Activated CD8-positive, alpha-beta memory T cell treated with anti-CD3 and anti-CD28 coated beads for 4 hours (primary cell): ENCODE measurements at places on chromosomes 11 and 22.

GRCh38 chr11:69369210-69369825 lies 75.4 kb downstream of the MYEOV start:
- no peak for DNase-seq

GRCh38 chr11:86638673-86639072 lies 33.7 kb downstream of the ME3 start:
- no peak for DNase-seq

GRCh38 chr11:34639545-34639944 lies 18.7 kb downstream of the EHF start:
- no peak for DNase-seq

- DNase-seq = no peak
These were observed 49.1 kb downstream of the MICAL2 start for GRCh38 chr11:12159351-12160099.

DNA sequence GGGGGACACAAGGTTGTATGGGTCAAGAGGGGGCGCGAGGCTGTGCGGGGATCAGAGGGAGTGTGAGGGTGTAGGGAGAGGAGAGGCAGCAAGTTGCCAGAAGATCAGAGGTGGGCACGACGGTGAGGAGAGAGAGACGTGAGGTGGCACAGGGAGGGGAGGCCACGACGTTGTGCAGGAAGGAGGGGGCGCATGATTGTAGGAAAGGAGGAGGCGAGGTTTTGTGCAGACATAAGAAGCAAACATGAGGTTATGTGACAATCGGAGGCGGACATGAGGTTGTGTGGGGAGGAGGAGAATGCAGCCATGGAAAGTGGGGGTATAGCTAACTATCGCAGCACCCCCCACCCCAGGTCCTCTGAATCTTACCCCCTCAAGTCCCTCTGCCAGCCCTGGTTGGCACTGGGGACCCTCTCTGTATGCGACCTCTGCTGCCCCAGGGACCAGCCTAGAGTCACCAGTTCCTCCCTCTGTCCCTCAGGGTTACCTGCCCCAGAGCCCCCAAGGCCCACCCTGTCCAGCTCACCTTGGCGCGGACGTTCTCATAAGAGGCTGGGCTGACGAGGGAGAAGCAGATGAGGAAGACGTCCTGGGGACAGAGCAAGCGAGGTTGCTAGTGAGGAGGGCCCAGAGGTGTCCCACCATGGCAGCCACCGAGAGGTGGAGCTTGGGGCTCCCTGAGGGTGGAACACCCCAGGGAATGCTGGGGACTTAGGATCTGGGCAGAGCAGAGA lies 12.5 kb downstream of the RAC2 start:
- DNase-seq = no peak

DNA sequence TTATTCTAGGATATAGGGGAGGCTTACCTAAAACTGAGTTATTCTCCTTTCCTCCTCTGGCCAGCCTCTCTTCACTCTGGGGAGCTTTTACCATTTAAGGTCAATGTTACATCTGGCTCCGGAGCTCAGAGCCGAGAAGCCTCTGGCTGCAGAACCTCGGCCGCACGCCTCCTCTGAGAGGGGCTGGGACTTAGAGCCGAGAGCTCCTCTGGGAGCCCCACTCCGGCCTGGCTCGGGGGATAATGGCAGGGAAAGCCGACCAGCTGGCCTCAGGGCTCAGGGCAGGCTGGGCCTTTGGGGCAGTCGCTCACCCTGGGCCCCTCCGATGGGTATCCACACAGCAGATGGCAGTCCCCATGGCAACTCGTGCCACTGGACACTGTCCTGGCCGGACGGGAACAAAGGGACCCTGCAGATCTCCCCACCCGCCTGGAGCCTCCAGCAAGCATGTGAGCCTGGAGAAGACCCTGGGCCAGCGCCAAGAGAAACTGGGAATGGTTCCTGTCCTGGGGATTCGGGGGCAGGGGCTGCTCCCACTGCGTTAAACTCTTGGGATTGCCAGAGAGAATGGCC lies at the start of gene IRAG1:
Gene IRAG1 (minus strand): TSS at position 247 of the 573 bp plus-strand sequence. CDS start 153 bp downstream, at position 94.
- DNase-seq = no peak

GRCh38 chr22:36565686-36566085 lies 36.7 kb upstream of the EIF3D start:
- DNase-seq = no peak

- DNase-seq = no peak
These were observed 4.5 kb downstream of the CRELD2 start for GRCh38 chr22:49922926-49923325.

DNA sequence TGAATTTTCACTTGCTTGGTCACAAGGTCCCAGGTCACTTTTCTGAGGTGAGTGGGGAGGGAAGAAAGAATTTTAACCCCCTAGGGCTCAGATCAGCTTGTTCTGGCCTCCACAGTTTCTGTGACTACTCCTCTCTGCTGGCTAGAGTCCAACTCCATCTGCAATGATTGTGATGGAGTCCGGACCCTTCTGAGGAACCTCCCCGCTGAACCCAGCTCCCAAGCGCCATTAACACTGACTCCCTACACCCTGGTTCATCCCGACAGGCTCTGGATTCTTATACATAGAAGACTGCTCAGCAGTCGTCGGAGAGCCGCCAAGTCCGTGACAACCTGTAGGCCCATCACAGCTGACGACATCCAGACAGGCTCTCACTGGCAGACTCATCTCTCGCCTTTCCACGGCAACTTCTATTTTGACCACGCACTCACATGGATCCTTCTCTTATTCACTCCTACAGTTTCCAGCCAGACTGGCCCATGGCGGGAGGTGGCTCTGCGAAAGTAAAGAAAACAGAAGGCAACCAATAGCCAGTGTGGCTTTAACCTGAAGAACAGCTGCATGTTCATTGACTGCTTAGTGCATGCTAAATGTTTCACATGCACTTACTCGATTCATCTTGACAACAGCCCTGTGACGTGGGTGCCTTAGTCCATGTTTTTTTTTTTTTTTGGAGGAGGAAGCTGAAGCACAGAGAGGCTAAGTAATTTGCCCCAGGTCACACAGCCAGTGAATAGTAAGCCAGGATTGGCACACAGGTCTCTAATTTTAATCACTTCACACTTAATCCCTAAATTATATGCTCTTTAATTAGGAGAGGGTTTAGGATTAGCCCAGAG lies 68.0 kb upstream of the PRDM11 start:
- no peak for DNase-seq

DNA sequence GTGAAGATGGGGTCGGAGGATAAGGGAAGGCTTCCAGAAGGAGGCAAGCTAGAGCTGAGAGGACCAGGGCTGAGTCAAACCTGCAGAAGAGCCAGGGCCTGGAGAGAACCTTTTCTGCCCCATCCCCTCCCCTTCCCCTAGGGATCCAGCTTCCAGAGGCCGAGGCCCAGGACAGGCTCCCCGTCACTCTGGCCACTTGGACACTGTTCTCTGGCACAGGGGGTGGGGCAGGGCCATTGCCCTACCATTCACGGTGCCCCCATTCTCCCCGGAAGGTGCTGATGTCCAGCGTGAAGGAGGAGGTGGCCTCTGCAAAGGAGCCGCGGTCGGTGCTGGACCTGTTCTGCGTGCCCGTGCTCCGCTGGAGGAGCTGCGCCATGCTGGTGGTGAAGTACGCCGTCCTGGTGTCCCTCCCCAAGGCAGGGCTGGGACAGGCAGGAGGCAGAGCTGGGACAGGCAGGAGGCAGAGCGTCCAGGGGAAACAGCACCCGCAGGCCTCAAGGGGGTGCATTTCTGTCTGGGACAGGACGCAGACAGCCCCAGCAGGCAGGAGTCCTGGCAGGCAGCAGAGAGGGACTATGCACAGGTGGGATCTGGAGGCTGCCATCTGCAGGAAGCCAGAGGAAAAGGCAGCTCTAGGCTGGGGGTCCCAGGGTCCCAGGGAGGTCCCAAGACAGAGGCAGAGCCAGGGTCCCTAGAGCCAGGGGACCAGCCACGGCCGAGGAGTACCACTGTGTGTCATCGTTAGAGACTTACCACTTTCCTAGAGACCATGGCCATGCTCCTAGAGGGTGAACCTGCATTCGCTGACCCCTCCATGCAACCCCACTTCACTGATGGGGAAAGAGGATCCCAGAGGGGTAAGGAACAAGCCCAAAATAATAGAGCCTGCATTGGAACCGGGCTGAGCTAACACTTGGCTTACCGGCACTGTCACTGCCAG lies 25.8 kb upstream of the SLC22A12 start:
- DNase-seq = no peak

- DNase-seq = no peak
These were observed 5.6 kb upstream of the GAB2 start for GRCh38 chr11:78423241-78423640.

- no peak for DNase-seq
These were observed 7.5 kb upstream of the MS4A7 start for GRCh38 chr11:60370811-60371298.

DNA sequence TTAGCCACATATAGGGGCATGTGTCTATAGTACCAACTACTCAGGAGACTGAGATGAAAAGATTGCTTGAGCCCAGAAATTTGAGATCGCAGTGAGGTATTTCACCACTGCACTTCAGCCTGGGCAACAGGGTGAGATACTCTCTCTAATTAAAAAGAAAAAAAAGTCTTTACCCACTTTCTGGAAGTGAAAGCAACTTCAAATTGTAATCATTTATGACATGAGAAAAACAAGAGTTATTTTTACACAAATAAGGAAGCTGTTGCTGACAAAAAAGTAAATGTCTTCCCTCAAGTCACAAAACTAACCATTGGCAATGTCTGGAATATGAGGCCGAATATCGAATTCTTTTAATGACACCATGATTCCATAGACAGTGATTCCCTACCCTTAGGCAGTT lies 71.4 kb downstream of the GLYATL1 start:
- no peak for DNase-seq

- DNase-seq = peak; percentile 71
These were observed 26.7 kb downstream of the CD44 start for GRCh38 chr11:35165423-35166368.

DNA sequence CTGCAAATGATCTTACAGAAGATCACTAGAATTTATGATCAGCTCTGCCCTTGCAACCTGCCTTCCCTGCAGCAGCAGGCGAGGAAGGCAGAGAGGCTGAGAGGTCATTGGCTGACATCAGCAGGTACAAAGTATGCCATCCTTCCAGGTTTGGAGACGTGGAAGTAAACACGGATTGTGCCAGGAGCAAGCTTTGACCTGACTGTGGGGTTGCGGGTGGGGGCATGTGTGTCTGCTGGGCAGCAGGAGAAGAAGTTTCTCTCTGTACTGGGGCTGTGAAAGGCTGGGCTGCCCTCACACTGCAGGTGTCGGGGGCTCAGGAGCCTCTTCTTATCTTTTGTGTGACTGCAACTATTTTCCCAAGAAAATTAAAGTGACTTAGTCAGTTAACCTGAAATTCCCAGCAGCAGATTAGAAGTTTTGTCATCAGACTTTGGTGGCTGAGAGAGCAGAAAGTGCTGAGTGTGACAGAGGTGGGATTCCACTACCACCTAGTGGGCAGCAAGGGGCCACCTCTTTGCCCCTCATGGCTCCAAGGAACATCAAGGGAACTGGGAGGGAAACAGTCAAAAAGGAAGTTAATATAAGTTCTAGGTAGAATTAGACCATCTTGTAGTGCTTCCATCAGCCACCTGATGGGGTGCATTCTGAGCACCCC lies 565.9 kb downstream of the ETS1 start:
- DNase-seq = no peak

GRCh38 chr11:111312076-111312475 lies 13.7 kb downstream of the POU2AF3 start:
- DNase-seq = no peak

DNA sequence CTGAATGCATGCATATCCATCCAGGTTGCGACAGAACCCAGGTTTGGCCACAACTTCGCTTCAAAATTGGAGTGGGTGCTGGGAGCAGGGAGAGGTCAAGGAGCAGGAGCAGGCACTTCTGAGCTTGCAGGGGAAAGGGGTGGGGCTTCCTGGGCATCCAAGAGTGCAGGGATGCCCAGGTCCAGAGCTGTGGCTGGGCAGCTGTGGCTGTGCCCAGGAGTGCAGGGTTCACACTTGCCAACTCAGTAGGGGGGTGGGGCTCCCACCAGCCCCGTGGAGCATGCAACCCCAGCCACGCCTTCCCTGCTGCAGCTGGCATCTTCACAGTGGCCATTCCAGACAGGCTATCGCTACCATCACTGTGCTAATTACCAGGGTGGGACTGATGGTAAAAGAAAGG lies 115.3 kb upstream of the MTNR1B start:
- no peak for DNase-seq

GRCh38 chr11:122183933-122184332 lies 67.9 kb upstream of the BLID start:
- DNase-seq = no peak

- no peak for DNase-seq
These were observed 14.0 kb upstream of the POU2AF1 start for GRCh38 chr11:111393096-111393495.

GRCh38 chr22:19937616-19938473 lies 3.7 kb upstream of the COMT start:
- no peak for DNase-seq

DNA sequence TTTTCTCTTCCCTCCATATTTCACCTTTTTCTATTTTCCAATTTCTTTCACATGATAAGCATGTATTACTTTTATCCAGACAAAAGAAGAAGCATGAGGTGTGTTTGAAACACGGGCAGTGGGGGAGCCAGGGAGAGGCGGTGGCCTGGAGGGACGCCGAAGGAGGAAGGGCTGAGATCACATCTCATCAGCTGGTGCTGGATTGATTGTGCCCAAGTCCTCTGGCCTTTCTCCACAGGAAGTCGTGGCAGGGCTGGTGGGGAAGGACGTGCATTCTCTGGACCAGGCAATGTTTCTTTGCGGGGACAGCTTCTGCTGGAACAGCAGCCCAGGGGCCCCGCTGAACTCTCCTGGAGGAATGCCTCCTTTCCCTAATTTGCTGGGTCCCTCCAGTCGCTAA lies 82.9 kb downstream of the MIAT start:
- DNase-seq = no peak

DNA sequence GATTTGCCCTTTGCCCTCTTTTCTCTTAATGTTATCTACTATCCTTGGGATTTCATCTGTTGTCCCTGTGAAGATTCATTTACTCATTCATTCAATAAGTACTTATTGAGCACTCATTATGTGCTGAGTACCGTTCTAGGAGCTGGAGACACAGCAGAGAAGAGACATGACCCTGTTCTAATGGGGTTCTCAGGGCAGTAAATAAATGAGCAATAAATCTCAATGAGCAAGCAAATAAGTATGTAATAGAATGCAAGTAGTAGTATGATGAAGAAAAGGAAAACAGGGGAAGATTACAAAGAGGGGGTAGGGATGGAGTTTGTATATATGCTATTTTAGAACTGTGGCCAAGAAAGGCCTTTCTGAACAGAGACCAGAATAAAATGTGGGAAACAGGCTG lies 34.2 kb upstream of the NRIP3 start:
- DNase-seq = no peak

GRCh38 chr11:66478729-66479393 lies 1.4 kb upstream of the DPP3 start:
- no peak for DNase-seq

- no peak for DNase-seq
These were observed 1.5 kb downstream of the BCR start for GRCh38 chr22:23181721-23182308.

GRCh38 chr22:22887621-22888503 lies at the start of gene IGLL5:
TSS of gene IGLL5 (plus strand) at chr22:22887816. CDS start at chr22:22888054, 238 bp downstream.
- DNase-seq = no peak

- no peak for DNase-seq
These were observed 188.6 kb downstream of the HIPK3 start for GRCh38 chr11:33445761-33446161.

DNA sequence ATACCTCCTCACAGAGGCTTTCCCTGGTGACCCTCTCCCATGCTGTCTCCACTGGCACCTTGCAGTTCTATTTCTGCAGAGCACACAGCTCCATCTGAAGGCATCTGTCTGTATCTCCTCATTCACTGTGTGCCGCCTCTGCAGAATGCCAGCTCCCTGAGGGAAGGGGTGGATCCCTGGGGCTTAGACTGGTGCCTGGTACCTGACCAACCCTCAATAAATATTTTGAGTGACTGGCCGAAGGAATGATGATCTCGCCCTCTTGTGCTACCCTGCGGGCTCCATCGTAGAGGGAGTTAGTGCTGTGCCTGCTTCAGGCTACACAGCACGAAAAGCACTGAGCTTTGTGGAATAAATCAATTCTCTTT lies 1.6 kb downstream of the CBX7 start:
- no peak for DNase-seq
